Ammon's horn (tissue), 1 donor: ENCODE measurements at places on chromosomes 5 and 9.

DNA sequence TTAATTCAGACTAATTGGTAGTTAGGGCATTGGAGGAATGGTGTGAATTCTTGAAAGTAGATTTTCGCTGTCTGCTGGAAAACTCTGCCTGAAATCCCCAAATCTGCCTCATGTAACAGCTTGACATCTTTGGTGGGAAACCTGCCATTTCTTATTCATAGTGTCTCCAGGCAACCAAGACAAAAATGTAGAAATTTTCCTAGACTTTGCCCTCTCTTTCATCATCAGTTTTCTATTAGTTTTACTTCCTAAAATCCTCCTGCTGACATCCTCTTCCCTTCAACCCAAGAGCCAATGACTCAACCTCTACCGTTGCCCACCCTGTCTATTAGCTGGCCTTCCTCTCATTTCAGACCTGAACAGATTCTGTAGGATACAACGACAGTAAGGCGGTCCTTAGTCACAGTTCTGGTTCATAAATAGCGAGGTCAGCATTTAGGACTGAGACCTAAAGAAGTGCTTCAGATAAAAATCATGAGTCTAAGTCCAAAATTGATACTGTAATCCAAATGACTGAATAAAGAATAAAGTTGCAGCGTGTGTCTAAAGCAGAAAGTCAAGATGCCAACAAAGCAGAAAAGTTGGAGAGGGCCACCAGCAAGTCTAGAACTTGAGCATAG, 133.9 kb downstream of the MUSK start:
- DNase-seq = peak; percentile 27

DNA sequence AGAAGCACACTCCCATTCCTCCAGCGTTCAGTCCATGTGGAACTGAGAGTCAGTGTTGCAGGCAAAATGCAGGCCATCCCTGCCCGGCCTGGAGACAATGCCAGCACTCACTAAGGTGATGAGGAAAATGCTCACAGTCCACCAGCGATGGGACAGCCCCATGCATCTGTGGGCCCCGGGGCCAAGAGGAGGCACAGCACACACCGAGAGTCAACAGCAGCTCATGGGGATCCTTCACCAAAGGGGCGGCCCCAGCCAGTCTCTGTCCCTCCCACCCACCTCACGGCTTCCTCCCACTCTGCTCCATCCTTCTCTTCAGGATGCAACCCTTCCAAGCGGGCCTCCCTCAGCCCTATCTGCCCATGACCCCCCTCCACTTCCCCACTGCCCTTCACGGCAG, 6.2 kb downstream of the SEMA4D start:
- no peak for DNase-seq

- DNase-seq = no peak
These were observed 612.6 kb upstream of the CLINT1 start for GRCh38 chr5:158471535-158471924.

DNA sequence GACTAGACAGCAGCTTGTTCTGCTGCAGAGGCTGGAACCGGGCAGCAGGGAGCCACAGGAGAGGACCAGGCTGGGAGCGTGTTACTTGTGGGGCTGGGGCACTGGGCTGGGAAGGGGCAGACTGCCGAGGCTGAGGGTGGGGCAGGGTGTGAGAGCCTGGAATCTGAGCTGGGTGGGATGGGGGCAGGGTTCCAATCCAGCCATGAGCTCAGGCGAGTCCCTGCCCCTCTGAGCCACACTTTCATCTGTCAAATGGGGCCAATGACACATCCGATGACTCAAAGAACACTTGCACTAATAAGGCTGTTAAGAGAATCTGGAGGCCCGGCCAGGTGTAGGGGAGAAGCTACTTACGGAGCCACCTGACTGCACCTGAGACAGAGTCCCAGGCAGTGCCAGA, 18.7 kb upstream of the WDR38 start:
- DNase-seq = no peak

- no peak for DNase-seq
These were observed 91.5 kb upstream of the CDKN2B start for GRCh38 chr9:22100626-22101025.

- DNase-seq = no peak
These were observed 86.5 kb upstream of the CCDC112 start for GRCh38 chr5:115382989-115383388.

GRCh38 chr5:141564216-141564692, 54.5 kb downstream of the DIAPH1 start:
- DNase-seq = peak; percentile 95

DNA sequence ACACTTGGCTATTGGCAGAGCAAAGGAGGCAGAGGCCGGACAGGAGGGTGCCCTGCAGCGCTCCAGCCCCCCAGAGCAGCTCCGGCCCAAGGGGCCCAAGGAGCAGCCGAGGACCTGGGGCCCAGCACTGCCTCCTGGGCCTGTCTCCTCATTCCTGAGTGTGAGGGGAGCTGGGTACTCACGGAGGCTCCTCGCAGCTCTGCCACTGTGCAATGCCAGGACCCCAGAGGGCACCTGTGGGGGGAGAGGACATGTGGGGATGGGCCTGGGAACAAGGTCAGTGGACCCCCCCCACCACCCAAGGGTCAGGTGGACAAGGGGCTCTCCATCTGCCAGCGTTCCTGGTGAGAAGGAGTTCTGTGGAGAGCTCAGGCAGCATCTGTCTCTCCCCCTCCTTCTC, 192.6 kb upstream of the PPP1R26 start:
- DNase-seq = no peak

- DNase-seq = no peak
These were observed 43.6 kb downstream of the CCDC192 start for GRCh38 chr5:127746756-127747155.

- peak; percentile 69 for DNase-seq
These were observed 6.1 kb upstream of the RNF183 start for GRCh38 chr9:113309204-113309813.

GRCh38 chr5:64690417-64691151, at the start of gene SHISAL2B:
Gene SHISAL2B, plus strand, starts transcription at chr5:64690503. Its CDS starts 121 bp downstream, at chr5:64690624.
- DNase-seq = no peak

DNA sequence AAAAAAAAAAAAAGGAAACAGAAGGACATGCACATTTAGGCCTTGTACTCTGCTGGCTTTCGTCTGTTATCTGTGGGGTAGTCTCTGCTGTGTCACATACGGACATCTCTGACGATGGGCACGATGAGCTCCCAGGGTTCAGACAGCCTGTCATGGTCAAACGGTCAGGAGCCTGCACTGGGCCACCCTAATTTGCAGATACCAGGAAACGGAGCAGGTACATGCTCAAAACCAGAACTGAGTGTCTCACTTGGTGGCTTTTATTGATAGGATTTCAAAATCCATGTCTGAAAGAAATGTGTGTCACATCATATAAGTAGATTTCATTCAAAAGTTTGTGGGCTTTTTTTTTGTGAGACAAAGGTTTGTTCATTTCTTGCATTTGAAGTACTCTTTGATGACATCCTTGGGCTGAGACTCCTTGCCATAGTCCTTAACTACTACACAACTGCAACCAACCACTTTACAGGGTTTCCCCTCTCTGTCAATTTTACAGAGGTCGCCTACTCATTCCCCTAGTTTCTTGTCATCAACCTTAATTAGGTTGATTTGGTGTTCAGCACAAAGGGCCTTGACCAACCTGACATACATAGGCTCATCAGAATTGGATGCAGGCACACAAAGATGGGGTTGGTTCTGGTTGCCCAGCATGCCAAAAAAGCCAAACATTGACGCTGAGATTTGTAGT, 9.0 kb downstream of the CKMT2 start:
- DNase-seq = no peak

GRCh38 chr5:87258507-87258906, 9.2 kb upstream of the RASA1 start:
- DNase-seq = no peak

- DNase-seq = no peak
These were observed 275.0 kb upstream of the SGCD start for GRCh38 chr5:156051972-156052371.

DNA sequence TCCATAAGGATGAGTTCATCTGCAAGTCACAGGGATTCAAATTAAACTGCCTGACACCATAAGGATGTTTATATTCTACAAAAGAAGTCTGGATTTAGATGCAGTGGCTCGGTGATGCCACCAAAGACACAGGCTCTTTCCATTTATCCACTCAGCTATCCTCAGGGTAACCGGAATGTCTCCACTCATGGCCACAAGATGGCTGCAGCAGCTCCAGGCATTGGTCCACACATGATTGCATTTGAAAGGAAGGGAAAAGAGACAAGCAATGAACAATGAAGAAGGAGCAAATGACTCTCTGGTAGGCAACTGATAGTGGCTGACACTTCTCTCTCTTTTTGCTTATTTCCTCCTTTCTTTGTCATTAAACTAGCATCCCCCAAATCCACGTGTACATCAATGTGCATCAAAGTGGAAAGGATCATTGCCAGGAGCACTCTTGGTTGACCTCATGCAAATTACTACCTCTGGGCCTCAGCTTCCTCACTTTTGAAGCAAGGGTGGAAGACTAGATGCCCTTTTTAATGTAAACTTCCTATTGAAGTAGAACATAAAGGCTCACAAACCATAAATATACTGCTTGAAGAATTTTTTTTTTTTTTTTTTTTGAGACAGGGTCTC, 7.2 kb upstream of the SNX30 start:
- no peak for DNase-seq

GRCh38 chr9:93818827-93819472, 136.2 kb downstream of the BARX1 start:
- DNase-seq = no peak

GRCh38 chr9:38352530-38353328, 39.8 kb upstream of the ALDH1B1 start:
- no peak for DNase-seq

- no peak for DNase-seq
These were observed 1236.6 kb downstream of the MAT2B start for GRCh38 chr5:164742025-164742424.

GRCh38 chr5:162911873-162912272, 525.5 kb upstream of the CCNG1 start:
- DNase-seq = no peak

DNA sequence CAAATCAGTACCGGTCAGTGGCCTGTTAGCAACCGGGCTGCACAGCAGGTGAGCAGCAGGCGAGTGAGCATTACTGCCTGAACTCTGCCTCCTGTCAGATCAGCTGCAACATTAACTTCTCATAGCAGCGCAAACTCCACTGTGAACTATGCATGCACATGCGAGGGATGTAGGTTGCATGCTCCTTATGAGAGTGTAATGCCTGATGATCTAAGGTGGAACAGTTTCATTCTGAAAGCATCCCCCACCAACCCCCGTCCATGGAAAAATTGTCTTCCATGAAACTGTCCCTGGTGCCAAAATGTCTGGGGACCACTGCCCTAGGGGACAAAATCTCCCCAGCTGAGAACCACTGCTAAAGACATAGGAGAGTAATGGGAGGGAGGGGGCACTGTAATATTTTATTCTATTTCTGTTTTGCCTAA, 51.1 kb downstream of the P4HA2 start:
- no peak for DNase-seq

DNA sequence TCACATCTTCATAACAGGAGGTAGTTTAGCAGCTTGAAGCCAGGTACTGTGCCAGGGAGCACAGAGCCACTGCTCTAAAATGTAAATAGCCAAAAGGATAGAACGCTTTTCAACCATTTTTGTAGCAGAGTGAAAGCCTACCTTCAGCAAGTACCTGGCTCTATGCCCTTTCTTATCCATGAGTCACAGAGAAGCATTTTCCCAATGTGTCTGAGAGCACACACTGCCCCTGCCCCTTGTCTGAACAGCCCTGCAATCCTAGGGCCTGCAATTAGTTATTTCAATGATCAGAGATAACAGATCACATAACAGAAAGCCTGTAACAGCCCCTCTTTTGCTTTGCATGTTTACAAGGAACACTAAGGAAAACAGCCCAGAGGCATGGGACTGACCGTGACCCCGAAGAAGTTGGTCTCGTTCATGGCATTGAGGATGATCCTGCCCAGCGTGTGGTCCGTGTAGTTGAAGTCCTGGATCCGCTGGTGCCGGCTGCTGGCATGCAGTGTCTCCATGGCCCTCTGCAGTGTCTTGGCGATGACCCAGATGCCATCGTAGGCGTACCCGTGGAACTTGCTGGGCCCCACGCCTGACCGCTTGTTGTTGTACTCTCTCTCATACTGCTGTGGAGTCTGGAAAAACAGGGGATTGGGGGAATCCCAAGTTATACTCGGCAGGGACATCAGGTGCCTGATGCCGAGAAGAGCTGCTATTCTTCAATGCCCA, 198.3 kb upstream of the TBC1D2 start:
- DNase-seq = no peak

- DNase-seq = no peak
These were observed 11.5 kb upstream of the PRRC1 start for GRCh38 chr5:127505905-127506304.

DNA sequence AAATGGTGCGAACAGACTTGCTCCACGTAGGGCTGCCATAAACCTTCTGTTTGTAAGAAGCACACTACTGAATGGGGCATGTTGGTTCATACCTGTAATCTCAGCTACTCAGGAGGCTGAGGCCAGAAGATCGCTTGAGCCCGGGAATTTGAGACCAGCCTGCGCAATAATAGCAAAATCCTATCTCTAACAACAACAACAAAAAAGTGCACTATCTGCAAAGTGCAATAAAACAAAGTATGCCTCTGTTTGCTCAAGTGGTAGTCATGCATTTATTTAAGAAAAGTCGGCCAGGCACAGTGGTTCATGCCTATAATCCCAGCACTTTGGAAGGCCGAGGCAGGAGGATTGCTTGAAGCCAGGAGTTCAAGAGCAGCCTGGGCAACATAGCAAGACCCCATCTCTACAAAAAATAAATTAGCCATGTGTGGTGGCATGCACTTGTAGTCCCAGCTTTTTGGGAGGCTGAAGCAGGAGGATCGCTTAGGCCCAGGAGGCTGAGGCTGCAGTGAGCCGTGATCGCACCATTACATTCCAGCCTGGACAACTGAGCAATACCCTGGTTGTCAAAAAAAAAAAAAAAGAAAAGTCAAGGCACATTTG, 5.2 kb downstream of the ATPSCKMT start:
- no peak for DNase-seq

DNA sequence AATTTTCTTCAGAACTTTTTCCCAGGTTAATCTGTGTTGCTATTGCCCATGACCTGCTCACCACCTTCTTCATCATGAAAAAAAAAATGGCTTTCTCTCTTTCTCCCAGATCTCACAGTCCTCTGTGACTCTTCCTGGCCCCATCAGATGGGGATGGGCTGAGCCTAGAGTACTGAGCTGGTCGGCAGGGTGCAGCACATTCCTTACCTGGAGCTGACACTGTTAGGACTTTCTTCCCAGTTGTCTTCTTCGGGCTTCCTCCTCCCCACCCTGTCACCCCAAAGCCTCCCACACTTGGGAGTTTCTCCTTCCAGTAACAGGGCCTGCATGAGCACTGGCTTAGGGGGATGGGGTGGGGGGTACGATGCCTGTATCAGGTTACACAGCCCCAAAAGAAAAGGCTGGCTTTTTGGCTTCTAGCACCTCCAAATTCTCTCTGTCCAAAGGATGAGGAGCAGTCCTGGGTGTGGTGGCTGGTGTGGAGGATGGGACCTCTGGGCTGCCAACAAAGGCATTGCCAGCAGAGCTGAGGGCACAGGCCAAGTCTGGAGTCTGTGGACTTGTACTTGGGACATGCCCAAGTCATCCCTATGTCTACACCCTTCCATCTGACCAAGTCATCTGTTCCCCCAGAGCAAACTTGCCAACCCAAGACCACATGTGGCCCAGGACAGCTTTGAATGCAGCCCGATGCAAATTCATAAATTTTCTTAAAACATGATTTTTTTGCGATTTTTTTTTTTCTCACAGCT, 68.0 kb upstream of the HSPA9 start:
- DNase-seq = no peak

- DNase-seq = no peak
These were observed 366.0 kb upstream of the TRPC7 start for GRCh38 chr5:136731241-136731900.

- DNase-seq = no peak
These were observed 335.3 kb upstream of the PANK3 start for GRCh38 chr5:168914491-168914890.
